ENCODE measurements at places on chromosomes 13 and 19.
A peak's percentile ranks its signal among the peaks of the same experiment; 100 is the strongest.

GRCh38 chr13:30551189-30551588 lies 66.5 kb upstream of the USPL1 start:
- DNase-seq: peak; percentile 54

GRCh38 chr19:3276341-3276799 lies 51.9 kb downstream of the CELF5 start:
- DNase-seq: peak; percentile 73

DNA sequence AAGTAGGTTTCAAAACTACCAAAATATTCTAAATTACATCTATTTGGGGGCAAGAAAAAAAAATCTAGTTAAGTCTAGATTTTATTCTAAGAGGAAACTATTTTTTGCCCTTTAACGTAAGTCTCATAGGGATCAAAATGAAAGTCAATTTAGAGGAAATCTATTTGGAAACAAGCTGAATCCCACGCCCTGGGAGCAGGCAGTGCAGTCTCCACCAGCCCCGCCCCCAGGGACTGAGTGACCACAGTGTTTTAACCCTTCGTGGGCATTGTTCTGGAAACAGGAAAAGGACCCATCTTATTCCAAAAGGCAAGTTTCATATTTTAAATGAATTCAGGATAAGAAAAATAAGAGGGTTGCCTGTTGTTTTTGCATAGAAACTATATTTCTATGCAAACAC lies 209.7 kb downstream of the SPRY2 start:
- DNase-seq: peak; percentile 71

GRCh38 chr19:3768015-3768747 lies 3.8 kb downstream of the RAX2 start:
- no peak for DNase-seq

GRCh38 chr19:52331757-52332156 lies 4.3 kb upstream of the ZNF610 start:
- no peak for DNase-seq

- no peak for DNase-seq
Measured at GRCh38 chr13:27667946-27668345, 46.3 kb downstream of the POLR1D start.

GRCh38 chr19:13181747-13182388 lies 31.7 kb downstream of the IER2 start:
- no peak for DNase-seq

DNA sequence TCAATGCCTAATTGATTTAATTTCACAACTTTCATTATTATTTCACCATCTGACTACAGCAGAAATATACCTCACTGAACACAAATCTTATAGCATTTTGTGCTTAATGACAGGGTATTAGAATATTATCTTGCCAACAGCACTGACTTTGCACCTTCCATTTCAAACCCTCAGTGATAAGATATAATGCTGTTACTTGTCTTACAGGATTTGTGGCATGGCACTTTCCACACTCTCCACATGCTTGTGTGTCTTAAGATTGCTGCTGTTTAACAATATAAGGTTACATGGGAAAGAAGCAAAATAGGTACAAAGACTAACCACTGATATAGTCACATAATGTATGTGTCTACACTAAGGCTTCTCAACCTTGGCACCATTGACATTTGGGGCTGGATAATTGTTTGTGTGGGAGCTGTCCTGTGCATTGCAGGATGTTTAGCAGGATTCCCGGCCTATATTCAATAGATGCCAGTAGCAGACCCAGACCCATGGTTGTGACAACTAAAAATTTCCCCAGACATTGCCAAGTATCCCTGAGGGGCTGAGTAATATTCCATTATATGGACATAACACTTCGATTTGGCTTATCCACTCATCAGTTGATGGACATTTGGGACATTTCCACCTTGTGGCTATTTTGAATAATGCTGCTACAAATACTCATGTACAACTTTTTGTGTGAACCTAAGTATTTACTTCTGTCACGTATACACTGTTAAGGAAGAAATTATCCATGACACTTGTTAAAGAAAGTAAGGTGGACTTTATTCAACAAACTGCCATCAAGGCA lies 5.7 kb upstream of the DIAPH3 start:
- no peak for DNase-seq

DNA sequence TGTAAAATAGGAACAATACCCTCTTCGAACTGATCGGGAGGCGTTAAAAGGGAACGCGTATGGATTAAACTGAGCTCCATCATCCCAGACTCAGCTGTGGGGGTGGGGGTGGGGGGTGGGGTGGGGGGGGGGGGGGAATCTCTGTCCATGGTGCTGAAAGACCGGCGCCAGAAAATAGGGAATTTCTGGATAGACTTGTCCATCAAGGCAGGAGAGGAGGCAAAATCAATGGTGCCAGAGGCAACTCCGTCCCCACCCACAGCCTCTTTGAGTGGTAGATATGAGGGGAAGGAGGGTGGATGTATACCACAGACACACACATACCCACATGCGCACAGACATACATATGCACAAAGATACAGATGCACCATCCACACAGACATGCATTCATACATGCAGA lies 37.4 kb downstream of the ZNF787 start:
- DNase-seq: no peak

DNA sequence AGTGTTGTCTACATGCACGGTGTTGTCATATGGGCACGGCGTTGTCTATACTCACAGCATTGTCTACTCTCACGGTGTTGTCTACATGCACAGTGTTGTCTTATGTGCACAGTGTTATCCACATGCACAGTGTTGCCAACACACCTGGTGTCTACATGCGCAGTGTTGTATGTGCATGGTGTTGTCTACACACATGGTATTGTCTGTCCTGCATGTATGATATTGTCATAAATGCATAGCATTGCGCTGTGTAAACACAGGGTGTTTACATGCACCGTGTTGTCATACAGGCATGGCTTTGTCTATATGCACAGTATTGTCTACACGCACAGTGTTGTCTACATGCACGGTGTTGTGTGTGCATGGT lies 6.8 kb downstream of the ADPRHL1 start:
- no peak for DNase-seq

GRCh38 chr19:52270266-52270885 lies 989 bp downstream of the ZNF766 start:
- DNase-seq: no peak

GRCh38 chr19:17160908-17161307 lies 54.2 kb upstream of the USE1 start:
- DNase-seq: no peak

GRCh38 chr19:17103177-17103576 lies 27.6 kb downstream of the MYO9B start:
- peak; percentile 60 for DNase-seq

DNA sequence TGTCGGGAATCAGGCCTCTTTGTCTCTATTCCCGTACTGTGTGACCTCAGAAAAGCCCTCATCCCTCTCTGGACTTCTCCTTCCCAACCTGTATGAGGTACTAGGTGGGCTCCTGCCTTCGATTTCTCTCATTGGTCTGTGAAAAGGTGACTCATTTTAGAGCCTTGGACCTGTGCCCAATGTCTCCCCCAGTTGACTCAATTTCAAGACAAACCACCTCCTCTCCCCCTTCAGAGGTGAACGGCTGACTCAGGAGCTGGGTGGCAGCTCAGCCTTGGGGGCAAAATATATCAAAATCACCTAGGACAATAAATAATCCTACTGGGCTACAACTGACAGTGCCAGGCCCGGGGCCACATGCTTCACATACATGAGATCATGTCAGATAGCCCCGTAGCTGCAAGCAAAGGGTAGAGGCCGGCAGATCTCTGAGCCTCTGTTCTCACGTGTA lies 630 bp downstream of the COQ8B start:
- peak; percentile 99 for DNase-seq

GRCh38 chr19:38834104-38834490 lies 2.5 kb upstream of the ECH1 start:
- DNase-seq: no peak

DNA sequence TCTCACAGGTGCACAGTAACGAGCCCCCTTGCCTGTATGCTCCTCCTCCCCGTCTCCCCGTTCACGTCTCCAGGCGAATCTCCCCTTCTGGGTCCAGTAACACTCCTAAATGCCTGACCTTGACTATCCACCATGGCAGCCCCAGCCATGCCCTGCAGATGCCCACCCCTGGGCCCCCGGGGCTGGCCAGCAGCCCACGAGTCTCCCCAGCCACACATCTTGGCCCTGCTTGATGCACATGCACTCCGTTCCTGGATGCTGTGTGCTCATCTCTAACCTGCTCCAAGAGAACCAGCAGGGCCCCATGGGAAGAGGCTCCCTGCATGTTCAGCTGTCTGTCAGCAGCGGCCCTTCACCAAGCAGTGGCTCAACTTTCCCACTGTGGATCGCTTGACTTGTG lies 32.0 kb downstream of the HPN start:
- DNase-seq: no peak

- DNase-seq: peak; percentile 57
Measured at GRCh38 chr13:110442930-110443621, 118.4 kb downstream of the RAB20 start.

DNA sequence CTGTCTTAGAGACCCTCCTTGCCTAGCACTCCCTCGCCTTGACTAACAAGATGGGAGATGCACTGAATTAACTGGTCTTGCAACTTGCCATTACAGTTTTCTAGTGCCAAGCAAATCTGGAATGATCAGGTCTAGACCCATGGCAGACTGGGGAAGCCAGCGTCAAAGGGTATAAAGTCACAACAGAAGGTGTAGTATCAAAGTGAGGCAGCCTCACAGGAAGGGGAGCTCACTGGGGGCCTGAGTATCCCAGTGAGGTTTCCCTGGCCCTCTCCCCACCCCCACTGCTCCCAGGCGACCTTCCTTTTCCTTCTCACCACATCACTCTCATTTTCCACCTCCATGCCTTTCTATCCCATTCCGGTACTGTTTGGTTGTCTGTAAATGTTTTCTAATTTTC lies 83.5 kb upstream of the DOCK9 start:
- DNase-seq: no peak

- DNase-seq: no peak
Measured at GRCh38 chr19:30420881-30421280, 48.7 kb downstream of the ZNF536 start.

DNA sequence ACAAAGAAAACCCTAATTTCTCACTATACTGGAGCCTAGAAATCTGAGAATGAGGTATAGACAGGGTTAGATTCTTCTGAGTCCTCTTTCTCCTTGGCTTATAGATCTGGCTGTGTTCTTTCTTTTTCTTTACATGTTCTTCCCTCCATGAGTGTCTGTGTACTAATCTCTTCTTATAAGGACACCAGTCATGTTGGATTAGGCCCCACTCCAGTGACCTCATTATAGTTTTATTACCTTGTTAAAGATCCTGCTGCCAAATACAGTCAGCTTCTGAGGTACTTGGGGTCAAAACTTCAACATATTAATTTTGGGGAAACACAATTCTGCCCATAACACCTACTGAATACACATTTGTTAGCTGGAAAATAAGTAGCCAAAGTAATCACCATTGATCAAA lies 302.6 kb downstream of the PCDH9 start:
- peak; percentile 1 for DNase-seq

- DNase-seq: no peak
Measured at GRCh38 chr13:112764864-112765561, 75.2 kb downstream of the ATP11A start.

DNA sequence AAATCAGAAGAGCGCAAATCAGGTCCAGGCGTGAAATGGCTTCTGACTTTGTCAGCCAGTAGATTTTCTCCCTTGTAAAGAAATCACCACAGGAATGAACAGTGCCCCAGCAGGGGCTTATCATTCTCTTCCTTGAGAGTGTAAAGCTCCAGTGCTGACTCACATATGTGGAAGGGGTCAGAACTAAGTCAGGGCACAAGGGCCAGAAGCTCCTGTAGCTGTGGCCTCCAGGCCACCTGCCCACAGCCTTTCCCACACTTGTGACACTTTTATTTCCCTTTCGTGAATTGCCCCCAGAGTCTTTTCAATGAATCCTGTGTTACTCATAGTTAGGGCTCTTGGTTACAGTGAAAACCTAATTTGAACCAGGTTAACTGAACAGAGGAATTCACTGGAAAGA lies 99.6 kb downstream of the SUCLA2 start:
- no peak for DNase-seq

DNA sequence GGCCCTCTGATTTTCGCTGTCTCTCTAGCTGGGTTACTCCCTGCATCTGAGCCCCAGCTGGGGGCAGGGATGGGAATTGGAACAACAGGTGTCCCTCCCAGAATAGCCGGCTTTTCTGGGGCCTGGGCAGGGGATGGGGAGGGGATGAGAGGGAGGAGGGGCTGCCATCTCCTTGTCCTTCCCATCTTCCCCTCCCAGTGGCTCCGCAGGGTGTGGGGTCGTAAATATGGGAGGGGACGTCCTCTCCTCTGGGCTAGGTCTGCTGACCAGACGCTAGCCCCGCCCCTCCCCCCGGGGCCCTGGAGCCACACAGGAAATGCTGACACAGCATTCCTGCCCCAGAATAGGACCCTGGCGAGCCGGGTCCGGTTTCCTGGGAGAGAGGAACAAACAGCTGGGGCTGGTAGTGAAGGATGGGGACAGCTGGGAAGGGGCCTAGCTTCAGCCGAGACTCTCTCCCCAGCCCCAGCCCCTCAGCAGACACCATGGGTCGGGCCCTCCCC lies 1.1 kb downstream of the RYR1 start:
- no peak for DNase-seq

DNA sequence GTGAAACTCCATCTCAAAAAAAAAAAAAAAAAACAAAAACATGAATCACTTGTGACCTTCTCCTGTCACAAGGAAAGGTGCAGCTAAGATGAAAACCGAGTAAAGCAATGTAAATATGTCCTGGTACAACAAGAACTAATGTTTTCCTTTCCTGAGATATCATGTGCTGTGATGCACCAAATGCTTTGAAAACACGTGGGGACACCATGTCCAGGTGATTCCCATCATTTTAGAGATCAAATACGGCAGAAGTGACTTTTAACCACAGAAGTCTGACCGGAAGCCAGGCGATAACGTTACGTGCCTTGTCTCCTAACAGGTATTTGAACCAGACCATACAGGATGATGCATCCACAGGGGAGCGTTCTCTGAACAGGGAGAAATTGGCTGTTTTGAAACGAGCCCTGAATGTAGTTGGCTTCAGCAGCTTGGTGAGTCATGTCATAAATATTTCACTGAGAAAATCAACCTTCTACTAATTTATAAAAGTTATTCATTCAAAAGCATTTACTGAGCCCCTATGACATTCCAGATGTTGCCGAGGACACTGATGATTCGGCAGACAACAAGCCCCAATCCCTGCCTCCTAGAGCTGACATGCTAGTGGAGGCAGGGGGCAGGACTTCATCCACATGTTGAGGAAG lies 328.1 kb downstream of the MYO16 start:
- peak; percentile 85 for DNase-seq

- peak; percentile 2 for DNase-seq
Measured at GRCh38 chr13:74067818-74068217, 66.4 kb downstream of the KLF12 start.

DNA sequence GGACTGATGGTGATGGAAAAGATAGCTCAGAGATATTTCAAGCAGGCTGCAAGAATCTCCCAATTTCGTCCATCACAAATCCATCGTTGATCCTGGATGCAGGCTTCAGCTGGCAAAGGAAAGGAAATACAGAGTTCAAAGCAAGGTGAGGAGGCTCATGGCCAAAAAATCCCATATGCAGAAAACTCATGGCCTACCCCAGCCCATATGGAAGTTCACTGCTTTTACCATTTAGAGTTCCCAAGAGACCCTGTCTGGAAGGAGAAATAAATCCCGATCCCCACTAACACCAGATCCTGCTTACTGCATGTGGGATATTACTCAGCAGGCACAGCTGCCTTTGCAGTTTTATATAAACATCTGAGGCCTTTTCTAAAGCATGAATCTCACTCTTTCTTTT lies 412.9 kb upstream of the SPRY2 start:
- DNase-seq: no peak

GRCh38 chr13:111263566-111263965 lies 56.9 kb upstream of the TEX29 start:
- no peak for DNase-seq

- DNase-seq: peak; percentile 87
Measured at GRCh38 chr19:8240274-8241229, 31.4 kb downstream of the CERS4 start.

Data from MCF 10A (cell line).